NCI-H1105 treated with DMSO at 0.1 percent for 48 hours (cell line): ENCODE measurements at places on chromosomes 7 and 10.

- DNase-seq = no peak
These were observed 20.5 kb downstream of the GRID1 start for GRCh38 chr10:86345859-86346798.

- no peak for DNase-seq
These were observed 997.3 kb downstream of the LRMDA start for GRCh38 chr10:76428551-76429367.

- peak; percentile 26 for DNase-seq
These were observed 632.6 kb downstream of the KCNMA1 start for GRCh38 chr10:77004917-77005564.

- DNase-seq = no peak
These were observed 20.9 kb downstream of the RGS10 start for GRCh38 chr10:119521443-119522204.

GRCh38 chr10:70530315-70530714, 51.7 kb downstream of the PALD1 start:
- no peak for DNase-seq

- DNase-seq = no peak
These were observed 290.7 kb upstream of the KIAA1217 start for GRCh38 chr10:23918090-23918723.

GRCh38 chr10:59970396-59971368, 64.3 kb upstream of the CCDC6 start:
- DNase-seq = no peak

- no peak for DNase-seq
These were observed 62.0 kb downstream of the CFAP58 start for GRCh38 chr10:104415526-104416165.

- DNase-seq = no peak
These were observed 80.5 kb downstream of the ELAPOR2 start for GRCh38 chr7:86978808-86979506.

GRCh38 chr10:77318739-77319138, 318.9 kb downstream of the KCNMA1 start:
- DNase-seq = no peak

DNA sequence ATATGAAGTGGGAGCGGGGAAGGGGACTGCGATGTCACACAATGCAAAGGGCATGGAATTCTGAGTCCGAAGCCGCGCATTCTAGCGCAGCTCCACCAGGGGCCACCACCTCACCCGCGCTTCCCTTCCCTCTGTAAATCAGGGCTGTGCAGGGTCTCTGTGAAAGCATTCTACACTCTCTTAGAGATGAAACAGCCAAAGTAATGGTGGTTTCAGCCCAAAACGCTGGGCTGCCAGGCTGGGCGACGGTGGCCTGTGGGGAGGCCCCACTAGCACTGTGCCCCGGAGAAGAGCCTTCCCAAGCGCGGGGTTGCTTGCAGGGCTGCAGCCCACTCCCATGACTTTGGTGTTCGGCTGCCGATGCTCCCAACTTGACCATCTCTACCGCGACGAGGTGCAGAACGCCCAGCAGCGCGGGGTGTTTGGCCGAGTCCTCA, 11.4 kb downstream of the ATG9B start:
- DNase-seq = peak; percentile 34

- no peak for DNase-seq
These were observed 122.0 kb upstream of the LAMB4 start for GRCh38 chr7:108252177-108252576.

DNA sequence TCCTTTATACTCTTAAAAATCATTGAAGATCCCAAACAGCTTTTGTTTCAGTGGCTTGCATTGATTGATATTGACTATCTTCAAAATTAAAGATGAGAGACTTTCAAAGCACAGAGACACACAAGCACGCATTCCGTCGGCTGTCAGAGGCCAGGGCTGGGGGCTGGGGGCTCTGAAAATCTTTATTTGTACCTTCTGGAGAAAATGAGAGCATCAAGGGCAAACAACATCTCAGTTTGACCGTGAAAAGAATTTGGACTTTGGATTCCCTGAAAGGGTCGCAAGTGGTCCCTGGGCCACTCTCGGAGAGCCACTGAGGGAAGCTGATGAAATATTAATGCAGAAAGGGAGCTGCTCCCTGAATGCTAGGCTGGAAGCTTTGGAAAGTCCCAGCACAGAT, 96.4 kb downstream of the CHST15 start:
- no peak for DNase-seq

DNA sequence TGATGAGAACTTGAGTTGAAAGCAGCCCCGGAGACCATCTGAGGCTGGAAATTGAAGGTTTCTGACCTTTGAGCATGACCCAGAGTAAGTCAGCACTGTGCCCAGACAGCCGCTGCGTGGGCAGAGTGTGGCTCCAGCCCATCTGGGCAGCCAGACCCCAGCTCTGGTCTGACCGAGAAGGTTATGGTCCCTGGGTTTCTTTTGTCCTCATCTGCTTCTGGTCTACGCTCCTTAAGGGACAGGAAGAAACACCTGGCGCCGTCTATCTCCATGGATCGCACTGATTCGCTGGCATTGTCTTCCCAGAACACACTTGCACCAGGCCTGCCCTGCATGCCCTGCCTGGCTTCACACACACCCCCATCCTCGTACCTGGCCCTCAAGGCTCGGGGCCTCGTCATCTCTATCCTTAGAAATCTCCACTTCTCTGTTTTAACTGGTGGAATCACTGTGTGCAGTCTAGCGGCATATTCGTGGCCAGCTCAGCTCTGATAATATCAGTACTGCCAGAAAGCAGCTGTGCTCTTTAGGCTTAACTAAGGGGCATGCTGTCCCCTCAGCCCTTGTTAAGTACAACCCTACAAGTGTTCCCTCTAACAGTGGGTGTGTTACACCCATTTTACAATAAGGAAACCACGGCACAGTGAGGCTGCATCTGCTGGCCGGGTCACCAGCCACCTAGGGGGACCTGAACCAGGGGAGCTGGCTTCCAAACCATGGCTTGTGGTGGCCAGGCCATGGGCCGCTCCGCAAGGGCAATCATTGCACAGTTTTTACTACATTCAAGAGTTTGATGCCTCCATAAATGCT, 127.7 kb downstream of the ADCY1 start:
- DNase-seq = no peak

DNA sequence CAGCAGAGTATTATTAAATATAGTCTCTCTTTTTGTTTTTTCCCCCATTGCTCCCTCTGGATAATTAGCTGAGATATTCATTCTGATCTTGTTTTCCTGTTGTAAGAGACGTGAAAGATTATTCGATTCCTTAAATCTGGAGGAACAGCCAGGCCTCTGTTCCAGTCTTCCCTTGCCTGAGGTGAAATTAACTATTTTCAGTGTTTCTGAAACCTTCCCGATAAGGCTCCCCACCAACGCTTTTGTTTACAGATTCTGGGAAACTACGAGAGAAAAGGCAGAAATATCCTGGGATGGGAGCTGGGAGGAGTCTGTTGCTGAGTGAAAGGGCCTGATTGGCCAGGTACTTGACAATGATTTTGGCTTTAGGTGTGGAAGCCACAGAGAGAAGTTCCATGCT, 63.6 kb upstream of the AGR3 start:
- DNase-seq = no peak

GRCh38 chr7:127798023-127798422, 146.0 kb downstream of the SND1 start:
- DNase-seq = no peak

DNA sequence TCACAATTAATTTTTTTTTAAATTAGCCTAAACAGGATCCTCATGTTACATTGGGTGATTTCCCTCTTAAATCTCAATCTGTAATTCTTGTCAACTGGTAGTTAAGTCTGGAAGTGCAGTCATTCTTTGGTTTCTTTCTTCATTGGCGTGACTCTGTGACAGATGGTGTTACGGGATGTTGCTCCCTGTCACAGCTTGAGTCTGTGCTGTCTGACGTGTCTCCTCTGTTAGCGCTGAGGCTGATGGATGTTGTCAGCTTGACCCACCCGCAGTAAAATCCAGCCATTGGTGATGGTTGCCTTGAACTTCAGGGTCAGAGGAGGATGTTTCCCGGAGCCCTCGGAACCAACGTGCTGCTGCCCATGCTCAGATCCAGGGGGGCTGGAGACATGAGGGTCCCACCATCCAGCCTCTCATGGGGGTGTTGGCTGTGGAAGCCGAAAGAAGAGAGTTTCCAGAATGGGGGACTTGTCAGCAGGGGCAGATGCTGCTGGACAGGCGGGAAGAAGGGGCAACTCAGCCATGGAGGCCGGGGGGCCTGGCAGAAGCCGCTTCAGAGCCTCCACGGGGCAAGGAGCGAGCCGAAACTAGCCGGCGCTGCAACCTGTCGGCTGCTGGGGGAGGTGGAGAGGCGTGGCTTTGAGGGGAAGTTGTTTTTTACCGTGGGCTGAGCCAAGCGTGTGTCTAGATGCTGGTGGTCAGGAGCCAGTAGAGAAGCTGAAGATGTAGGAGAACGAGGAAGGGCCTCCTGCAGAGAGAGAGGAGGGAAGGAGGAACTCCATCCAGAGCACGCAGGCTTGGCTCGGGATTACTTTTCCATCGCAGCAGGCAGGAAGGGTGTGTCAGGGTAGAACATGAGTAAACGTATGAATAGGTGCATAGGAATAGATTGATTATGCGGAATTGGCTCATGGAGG, 3.5 kb downstream of the SUN1 start:
- no peak for DNase-seq

- DNase-seq = no peak
These were observed 10.5 kb upstream of the CXCL12 start for GRCh38 chr10:44395396-44395795.

GRCh38 chr10:52215745-52216361, 98.2 kb upstream of the DKK1 start:
- peak; percentile 38 for DNase-seq

- DNase-seq = no peak
These were observed 197.4 kb downstream of the JCAD start for GRCh38 chr10:29861811-29862505.

- peak; percentile 86 for DNase-seq
These were observed 121.9 kb downstream of the PTPRZ1 start for GRCh38 chr7:121994625-121995410.

DNA sequence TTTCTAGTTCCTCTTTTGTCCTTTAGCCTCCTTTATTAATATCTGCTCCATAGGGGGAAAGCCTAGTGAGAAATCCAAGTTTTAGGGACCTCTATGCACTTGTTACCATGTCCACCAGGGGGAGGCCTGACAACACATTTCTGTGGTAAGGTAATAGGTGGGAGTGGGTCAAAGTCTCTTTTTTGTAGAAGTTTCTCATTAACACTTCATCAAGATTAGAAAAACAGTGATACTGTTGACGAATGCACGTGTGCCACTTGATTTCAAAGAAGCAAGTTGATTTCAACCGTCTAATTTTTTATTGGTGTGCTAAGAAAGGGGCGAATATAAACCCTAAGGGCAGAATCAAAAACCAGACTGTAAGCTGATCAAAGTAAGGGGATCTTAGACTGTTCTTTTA, 30.6 kb downstream of the CISD1 start:
- DNase-seq = peak; percentile 43

GRCh38 chr10:43055991-43056567, 20.8 kb upstream of the RET start:
- no peak for DNase-seq

- no peak for DNase-seq
These were observed 1.0 kb downstream of the URGCP start for GRCh38 chr7:43905209-43905946.

GRCh38 chr10:26696786-26697162, 727 bp upstream of the PDSS1 start:
- no peak for DNase-seq

DNA sequence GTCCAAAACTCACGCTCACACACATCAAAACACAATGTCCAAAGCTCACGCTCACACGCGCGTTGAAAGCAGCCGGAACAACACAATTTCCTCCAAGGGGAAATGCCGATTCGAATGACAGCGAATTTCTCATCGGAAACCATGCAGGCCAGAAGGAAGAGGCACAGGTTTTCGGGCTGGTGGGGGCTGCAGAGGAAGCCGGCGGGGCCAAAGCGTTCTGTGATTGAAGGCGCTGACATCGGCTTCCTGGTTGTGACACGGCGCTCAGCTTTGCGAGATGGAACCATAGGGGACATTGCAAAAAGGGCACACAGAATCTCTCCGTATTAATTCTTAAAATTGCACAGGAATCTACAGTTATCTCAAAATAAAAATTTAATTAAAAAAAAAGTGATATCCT, 61.3 kb downstream of the FOXL3 start:
- no peak for DNase-seq

GRCh38 chr7:19224951-19225350, 79.7 kb upstream of the FERD3L start:
- no peak for DNase-seq

- no peak for DNase-seq
These were observed 18.6 kb upstream of the TMEM225B start for GRCh38 chr7:99579281-99579955.

- no peak for DNase-seq
These were observed 103.1 kb downstream of the SEMA3C start for GRCh38 chr7:80815733-80816132.

DNA sequence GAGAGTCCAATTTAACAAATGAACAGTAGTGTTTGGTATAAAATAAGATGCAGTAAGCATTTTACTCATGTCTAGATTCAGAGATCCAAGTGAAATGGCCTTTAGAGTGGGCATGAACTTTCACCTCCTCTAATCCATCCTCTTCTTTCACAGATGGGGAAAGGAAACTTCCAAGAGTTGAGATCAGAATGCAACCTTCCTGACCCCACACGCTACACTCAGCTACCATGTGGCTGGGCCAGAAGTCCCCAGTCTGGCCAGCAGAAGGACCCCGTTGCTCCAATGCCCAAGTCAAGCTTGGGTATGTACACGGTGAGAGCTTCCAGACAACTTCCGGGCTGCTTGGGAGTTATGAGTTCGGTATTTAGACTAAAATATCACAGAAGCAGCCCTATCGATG, 228.0 kb downstream of the ELMO1 start:
- no peak for DNase-seq

- DNase-seq = peak; percentile 66
These were observed 187.9 kb downstream of the DIP2C start for GRCh38 chr10:501596-501995.

GRCh38 chr10:24494777-24495176, 228.9 kb downstream of the ARHGAP21 start:
- DNase-seq = no peak

DNA sequence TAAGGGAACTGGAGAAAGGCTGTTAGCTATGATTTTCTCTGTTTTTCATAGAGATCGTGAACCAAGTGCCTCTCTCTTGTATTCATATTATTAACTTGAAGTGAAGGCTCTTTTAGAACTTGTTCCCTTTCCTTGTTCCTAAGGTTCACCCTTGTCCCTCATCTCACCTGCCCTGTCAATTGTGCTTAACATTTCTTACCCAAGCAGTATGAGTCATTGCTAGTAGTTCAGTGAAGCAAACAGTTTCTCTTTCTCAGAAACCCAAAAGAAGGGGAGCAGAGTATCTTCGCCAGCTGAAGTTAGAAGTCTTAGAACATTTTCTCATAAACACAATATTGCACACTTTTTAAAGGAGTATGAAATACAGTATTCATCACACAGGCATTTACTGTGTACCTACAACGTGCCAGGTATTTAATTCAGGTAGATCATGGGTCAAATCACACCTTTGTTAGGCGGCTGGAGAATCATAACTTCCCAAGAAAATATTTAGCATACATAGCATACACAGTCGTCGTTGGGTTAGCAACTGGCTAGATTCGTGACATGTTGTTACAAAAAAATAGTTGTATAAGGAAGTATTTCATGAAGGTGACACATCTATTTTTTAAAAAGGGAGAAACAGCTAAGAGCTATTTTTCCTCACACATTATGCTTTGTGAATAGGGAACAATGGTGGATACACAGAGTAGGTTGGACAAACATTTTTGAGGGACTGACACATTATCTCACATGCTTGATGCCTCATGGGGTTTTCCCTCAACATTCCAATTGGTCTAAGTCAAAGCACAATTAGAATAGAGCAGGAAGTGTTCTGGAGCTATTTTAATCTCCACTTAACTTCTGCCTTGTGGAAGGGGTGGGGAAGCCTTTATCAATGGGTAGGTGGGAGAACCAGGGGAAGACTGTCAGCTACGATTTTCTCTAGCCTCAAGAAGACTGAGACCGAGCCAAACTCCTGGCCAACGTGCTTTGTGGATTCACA, 13.2 kb downstream of the HDAC9 start:
- no peak for DNase-seq
